ENCODE measurements at places on chromosomes 4 and X.

DNA sequence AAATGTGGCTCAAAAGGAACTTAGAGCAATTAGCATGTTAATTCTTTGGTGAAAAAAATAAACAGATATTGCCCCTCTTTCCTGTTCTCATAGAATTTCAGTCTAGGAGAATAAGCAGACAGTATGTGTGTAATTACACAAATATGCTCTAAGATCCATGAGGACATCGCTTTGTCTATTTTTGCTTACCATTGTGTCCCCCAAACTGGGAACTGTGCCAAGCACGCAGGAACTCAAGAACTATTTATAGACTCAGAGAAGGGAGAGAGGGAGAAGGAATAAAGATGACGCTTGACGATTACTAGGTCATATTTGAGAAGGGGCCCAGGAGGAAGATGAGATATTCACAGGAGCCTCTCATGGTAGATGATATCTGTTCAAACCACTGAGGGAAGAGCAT lies 692.6 kb downstream of the RAB28 start:
- no peak for DNase-seq

GRCh38 chrX:31038575-31039326 lies 33.1 kb downstream of the FTHL17 start:
- DNase-seq = no peak

GRCh38 chrX:23953908-23954269 lies 46.1 kb downstream of the CXorf58 start:
- DNase-seq = peak; percentile 4

DNA sequence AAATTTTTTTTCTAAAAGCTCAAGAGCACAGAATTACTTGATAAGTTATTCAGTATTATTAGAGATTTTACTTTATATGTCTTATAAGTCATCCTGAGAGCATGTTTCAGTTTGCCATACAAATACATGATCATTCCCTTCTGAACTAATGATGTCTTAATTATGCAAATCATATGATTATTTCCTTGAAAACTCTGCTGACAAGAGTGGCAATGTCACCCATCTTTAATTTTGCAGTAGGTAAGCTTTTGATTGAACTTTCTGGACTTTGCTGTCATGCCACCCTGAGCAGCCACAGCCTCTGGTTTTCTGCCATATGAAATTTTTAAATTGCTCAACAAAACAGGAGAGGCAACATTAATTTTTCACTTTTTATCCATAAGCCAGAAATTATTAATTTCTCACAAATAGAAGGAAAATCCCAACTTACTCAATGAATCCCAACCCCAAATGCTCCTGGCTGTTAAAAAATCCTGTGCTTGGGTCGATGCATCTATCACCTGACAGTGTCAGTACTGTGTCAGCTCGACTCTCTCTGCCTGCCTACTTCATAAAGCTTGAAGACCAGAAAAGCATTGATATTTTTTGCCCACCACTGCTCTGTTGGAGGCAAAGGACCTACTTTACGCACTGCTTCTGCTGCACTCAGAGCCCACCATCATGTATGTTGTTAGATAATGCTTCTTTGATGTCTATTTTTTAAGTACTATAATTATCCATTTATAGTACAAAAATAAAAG lies 11.6 kb upstream of the HADH start:
- DNase-seq = no peak

- no peak for DNase-seq
Observed at GRCh38 chrX:39777623-39778025, 320.1 kb downstream of the BCOR start.

DNA sequence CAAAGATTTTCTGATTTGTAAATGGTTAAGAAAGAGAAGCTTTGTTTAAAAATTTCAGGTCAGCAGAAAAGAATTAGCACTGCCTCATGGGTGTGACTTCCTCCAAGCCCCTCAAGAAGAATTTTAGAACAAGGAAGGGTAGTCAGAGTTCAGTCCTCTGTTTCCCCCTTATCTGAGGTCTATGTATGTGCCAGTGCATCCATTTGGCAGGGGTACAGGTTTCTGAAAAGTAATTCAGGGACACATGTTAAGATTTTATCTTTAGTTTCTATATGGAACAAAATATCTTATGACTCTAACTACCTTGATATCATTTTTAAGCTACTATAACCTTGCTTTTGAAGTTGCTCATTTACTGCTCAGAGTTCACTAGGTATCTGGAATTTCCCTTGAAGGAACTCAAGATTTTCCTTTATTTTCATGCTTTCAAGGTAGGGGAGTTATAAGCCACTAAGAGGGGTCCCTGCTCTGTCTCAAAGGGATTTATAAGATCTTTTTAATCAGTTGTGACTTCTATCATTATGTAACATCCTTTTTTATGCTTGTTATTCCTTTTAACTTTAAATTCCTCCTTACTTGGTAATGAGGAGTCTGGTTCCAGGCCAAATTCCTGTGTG lies 24.4 kb upstream of the PLK4 start:
- DNase-seq = no peak

GRCh38 chr4:113941836-113942235 lies 37.6 kb downstream of the ARSJ start:
- DNase-seq = no peak

- no peak for DNase-seq
Observed at GRCh38 chr4:146674829-146675570, 36.3 kb downstream of the POU4F2 start.

DNA sequence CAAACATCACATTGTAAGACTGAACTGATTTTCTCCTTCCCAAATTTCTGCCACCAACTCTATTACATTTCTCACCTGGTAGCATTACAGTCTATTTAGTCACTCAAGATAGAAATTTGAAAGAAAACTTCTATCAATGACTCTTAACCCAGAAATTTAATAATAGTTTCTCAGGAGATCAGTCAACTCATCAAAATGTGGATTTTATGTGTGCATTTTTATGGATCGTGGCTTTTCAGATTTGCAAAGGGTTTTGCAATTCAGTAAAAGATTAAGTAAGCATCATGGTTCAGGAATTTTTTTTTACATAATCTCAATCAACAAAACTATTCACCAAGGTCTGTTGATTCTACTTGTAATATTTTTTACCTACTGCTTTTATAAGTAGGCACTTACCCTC lies 111.1 kb downstream of the CFAP299 start:
- no peak for DNase-seq

GRCh38 chr4:108830509-108831244 lies 67.8 kb upstream of the ETNPPL start:
- DNase-seq = no peak

DNA sequence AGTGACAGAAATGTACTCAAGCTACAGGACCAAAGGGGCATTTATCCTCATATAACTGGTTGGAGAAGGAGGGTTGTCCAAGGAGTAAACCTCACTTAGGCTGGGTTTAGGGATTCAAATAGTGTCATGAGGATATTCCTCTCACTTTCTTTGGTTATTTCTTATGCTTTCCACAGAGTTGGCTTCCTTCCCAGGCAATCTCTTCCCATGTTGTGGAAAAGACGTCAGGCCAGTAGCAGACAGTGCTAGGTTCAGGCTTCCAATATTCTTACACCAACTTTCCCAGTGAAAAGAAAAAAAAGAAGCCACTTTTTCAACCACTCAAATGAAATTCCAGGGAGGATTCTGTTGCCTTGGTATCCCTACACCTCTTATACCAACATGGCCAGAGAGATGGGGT lies 653.0 kb downstream of the C4orf33 start:
- no peak for DNase-seq

DNA sequence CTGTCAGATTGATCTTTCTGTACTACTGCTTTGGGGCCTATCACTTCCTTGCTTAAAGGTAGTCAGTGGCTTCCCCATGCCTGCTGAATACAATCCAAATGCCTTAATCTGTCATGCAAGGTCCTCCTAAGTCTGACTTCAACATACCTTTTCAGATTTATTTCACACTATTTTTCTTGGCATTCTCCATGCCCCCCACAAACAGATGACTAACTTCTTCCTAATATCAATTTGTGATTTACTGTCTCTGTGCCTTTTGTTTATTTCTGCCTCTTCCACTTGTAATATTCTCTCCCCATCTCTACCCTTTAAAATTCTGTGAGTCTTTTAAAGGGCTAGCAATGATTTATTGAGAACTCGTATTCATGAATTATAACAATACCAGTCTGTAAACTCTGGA lies 41.8 kb downstream of the OCRL start:
- no peak for DNase-seq

- DNase-seq = no peak
Observed at GRCh38 chrX:115895678-115896329, 274.7 kb upstream of the AGTR2 start.

GRCh38 chr4:173913496-173913895 lies 370.0 kb downstream of the FBXO8 start:
- DNase-seq = no peak

- DNase-seq = no peak
Observed at GRCh38 chr4:13907255-13907751, 279.8 kb upstream of the BOD1L1 start.

- DNase-seq = peak; percentile 27
Observed at GRCh38 chr4:150078579-150079080, 385 bp downstream of the DCLK2 start.

- DNase-seq = no peak
Observed at GRCh38 chrX:83511208-83511607, 3.1 kb downstream of the POU3F4 start.

DNA sequence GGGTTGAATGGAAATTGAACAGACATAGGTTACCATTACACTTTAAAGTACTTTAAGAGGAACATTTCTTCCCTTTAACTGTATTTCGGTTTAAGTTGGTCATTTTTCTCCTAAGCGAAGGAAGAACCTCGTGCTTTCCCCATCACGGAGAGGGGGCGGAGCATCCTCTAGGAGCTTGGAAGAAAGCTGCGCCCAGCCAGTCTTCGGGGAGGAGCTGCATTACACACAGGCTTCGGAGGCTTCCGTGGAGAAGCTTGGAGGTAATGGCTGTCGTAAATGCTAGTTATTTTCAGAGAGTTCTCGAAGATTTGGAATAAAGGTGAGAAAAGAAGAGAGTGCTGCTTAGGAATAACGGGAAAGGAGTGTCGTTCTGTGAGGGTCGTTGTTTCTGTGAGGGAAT lies at the start of gene PWWP3B:
TSS of gene PWWP3B (plus strand) at position 199 of the 400 bp plus-strand sequence. CDS start 37,128 bp downstream, outside the sequence.
- no peak for DNase-seq

- no peak for DNase-seq
Observed at GRCh38 chr4:153383131-153383530, 38.6 kb downstream of the MND1 start.

GRCh38 chr4:165208741-165209388 lies 1.5 kb downstream of the KLHL2 start:
- DNase-seq = no peak

DNA sequence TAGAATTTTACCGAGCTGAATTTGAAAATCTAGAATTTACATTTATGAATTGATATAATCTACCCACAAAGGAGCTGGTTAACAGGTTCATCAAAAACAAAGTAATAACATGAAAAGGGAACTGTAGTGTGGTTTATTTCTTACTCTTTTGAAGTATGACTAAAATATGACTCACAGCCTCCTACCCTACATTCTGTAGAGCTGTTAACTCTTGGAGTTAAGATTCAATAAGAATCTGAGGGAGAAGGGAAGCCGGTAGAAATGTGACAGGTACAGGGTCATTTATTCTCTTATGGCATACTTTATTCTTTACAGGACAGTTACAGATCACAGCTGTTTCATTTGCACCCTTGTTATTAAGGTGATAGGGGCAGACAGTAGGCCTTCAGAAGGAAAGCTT lies 132.2 kb upstream of the FAM47B start:
- DNase-seq = no peak

DNA sequence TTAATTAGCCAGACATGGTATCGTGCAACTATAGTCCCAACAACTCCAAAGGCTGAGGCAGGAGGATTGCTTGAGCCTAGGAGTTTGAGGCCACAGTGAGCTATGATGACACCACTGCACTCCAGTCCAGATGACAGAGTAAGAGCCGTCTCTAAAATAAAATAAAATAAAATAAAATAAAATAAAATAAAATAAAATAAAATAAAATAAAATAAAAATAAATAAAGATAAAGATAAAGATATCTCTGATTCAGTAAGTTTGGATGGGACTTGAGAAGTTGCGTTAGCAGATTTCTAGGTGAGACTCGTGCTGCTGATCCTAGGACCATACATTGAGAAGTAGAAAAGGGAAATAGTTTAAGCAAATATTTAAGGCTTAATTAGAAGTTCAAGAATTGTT lies 254.8 kb upstream of the FAM241A start:
- DNase-seq = no peak

- DNase-seq = no peak
Observed at GRCh38 chr4:153409924-153410501, 56.1 kb upstream of the TMEM131L start.

DNA sequence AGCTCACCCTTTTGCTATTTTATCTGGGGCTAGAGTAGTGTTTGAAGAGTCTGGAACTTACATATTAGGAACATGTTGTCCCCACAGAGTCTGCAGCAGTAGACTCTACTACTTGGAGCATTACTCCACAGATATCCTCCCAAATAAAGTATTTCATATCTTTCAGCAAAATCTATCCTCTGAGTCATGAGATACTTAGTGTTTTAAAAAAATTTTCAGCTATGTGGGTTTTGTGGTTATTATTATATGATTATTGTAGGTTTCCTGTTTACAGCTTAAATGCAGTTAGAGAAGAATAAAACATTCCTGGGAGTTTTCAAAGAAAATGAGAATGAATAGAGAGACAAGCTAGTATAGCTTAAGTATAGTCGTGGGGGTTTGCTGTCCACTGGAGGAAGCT lies 30.9 kb downstream of the PAGE2 start:
- DNase-seq = no peak

DNA sequence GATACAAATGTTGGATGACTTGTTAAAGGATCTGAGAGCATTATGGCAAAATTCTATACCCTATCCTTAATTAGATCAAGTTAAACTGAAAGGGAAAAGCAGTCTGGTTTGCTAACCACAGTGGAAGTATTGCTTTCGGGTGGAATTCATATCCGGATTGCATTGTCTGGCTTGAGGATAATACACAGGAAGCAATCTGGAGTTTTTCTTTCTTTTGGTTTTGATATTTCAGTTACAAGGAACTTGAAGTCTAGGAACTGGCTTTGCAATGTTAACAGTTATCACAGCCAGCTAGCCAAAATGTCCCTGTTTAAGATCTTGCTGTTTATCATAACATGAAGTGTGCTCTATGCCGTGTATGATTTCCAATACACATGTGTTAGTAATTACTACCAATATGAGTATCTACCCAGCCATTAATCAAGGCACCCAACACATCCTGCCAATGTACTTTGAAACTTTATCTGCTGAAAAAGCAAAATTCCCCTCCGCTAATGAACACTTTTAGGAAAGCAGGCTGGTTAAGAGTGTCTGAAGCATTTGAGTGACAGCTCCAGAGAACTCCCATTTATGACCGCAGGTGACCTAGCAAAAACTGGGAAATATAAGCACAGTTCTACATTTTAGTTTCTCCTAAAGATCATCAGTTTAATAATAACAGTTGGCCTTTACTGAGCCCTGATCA lies 146.4 kb downstream of the PALLD start:
- no peak for DNase-seq

DNA sequence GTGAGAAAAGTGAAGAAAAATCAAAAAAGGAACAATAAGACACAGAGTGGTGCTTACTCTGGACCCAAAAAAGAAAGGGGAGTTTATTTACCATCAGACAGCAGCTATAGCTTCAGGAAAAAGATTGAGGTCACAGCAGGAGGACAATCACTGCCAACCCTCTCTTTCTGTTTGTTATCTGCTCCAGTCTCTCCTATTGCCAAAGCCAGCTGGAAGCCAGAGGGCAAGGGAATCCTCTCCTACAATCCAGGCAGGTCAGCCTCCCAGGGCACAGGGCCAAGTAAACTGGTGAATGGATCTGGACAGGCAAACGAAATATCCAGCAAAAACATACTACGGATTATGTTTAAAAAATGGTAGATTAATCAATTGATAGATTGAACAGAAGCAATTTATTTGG lies 306.9 kb upstream of the SLIT2 start:
- no peak for DNase-seq

Measured in hematopoietic multipotent progenitor cell (in vitro differentiated cells).